Activated naive CD4-positive, alpha-beta T cell (primary cell): ENCODE measurements at places on chromosomes 12 and 14.

GRCh38 chr12:27237790-27238771 is 6.0 kb upstream of the STK38L start:
- DNase-seq = no peak

DNA sequence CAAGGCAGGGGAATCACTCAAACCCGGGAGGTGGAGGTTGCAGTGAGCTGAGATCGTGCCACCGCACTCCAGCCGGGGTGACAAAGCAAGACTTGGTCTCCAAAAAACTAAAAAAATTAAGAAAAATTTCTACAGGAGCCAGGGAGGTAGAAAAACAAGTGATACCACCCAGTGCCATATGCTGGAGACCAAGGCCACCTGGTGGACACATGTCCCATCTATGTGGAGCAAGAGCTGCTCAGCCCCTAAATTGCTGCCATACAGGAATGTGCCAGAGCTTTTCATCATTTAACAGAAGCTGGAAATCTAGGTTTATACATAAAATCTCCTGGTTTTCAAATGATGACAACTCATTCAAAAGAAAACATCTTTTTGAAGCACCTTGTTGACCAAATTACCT is 61.4 kb upstream of the ELK3 start:
- no peak for DNase-seq

GRCh38 chr12:48690436-48690835 is 8.4 kb upstream of the KANSL2 start:
- no peak for DNase-seq

DNA sequence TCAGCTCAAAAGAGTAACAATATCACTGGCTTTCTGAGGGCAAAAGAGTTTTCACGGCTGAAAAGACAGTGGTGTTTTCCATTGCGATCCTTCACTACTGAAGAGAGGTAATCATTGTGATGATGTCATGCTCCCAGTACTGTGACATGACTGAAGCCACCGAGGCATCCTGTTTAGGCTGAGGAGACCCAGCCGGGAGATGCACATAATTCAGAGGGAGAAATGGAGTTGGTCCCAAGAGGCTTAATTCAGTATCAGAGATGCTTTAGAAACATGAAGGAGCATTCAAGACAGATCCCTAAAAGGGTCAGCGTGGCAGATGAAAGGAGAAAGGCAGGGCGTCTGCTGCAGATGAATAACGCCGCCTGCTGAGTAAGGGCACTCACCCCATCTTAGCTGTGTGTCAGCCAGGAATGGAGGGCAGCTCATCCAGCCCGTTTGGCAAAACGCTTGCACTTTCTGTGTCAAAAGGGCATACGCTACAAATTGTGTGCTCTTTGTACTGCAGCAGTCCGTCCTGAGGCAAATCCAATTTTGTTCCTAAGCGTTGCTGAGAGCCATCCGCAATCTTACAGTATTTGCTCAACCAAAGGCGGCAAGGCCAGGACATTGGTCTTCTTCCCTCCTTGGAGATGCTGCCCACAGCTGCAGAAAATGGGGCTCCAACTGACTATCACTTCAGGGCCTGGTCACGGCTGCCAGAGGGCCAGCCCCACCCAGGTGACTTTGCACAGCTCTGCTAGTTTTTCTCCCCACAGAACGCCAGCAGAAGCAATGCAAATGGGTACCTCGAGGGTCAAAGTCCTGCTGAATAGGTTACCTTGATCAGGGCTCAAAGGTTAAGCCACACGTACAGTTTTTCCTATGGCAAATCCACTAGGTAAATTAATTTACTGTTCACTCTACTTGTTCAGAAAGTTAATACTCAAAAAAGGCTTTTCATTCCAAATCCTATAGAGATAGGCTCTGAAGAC is 23.5 kb downstream of the CCDC92 start:
- no peak for DNase-seq

DNA sequence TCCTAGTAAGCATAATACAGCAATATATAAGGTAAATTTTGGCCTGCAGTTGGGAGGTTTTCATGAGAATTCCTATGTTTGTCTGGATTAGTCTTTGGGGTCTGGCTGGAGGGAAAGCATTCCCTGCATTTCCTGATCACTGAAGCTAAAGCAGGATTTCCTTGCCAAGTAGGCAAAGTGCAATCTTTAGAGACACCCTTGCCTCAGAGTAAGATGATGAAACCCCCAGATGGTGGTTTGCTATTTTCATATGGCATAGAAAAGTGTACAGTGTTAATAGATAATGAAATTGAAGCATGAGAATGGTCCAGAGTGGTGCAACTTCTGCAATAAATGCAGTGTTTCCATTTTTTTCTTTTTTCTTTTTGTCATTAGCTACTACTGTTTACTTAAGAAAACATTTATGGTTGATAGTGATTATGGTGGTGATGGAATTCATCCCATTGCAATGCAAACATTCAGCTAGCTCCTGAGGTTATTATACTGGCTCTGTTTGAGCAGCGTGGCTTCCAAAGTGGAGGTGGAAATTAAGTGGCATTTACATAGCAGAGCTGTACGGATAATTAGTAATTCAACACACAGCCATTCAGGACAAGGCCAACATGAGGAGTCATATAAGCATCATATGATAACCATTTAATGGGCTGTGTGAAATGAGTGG is 276.3 kb downstream of the DUSP6 start:
- no peak for DNase-seq

DNA sequence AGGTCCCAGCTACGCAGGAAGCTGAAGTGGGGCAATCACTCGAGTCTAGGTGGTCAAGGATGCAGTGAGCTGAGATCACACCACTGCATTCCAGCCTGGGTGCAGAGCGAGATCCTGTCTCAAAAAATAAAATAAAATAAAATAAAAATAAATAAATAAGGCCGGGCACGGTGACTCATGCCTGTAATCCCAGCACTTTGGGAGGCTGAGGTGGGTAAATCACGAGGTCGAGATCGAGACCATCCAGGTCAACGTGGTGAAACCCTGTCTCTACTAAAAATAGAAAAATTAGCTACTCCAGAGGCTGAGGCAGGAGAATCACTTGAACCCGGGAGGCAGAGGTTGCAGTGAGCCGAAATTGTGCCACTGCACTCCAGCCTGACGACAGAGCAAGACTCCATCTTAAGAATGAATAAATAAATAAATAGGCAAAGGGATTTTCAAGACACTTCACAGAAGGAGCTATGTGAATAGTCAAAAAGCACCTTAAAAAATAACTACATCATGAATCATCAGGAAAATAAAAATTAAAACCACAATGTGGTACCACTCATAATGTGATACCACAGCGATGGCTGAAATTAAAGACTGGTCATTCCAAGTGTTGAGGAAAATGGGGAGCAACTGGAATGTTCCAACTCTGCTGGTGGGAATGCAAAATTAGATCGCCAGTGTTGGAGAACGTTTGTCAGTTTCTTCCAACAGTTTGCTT is 92.9 kb upstream of the TBX3 start:
- no peak for DNase-seq

- peak; percentile 17 for DNase-seq
Observed at GRCh38 chr14:91349481-91350074, 68.0 kb downstream of the CCDC88C start.

DNA sequence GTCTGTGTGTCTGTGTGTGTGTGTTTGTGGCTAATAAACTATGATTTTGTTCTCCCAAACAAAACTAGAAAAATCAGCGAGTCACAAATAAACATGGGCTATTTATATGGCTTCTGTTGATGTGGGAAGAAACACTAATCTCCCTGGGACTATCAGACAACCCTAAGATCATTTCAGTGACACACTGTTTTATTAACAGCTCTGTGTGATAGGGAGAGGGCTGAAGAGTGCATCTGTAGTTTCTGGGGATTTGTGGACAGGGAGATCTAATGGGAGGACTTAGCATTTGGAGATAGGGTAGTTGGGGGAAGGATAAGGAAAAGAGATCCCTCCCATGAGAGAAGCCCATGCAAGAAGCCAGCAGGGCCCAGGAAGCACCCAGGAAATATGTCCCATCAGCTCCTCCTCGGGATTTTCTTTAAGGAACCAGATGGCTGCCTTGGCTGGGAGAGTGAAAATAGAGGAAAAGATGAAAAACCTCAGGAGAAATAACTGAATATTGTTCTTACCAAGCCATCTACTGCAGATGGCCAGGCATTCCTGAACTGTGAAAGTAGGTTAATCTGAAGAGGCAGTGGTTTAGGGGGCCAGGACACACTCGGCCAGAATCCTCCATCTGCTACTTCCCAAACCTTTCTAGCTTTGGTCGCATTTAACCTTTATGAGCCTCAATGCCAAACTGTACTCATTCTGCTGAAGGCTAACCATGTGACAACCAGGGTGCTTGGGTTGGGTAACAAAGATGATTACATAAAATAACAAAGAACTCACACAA is 253.4 kb downstream of the BTG1 start:
- DNase-seq = no peak

- no peak for DNase-seq
Observed at GRCh38 chr14:41549821-41550607, 56.7 kb upstream of the LRFN5 start.

- DNase-seq = no peak
Observed at GRCh38 chr12:52847335-52848102, 1.3 kb downstream of the KRT78 start.

DNA sequence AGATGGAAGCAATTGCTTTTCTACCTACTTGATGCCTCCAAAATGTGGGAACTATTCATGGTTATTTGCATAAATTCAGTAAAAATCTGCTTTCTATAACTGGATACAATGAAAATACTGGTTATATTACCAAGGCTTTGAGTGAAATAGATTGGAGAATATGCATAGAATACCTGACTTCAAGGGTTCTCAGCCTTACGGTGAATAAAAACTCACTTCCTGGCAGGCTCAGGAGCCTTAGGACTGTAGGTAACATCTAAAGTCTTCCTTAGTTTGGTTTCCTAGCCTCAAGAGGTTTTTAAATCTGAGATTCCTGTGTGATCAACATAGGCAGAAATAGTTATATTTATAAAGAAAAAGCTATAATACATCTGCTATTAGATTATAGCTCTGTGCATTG is 158.6 kb downstream of the SLC41A2 start:
- no peak for DNase-seq

GRCh38 chr12:32273712-32274111 is 125.6 kb upstream of the FGD4 start:
- peak; percentile 3 for DNase-seq

DNA sequence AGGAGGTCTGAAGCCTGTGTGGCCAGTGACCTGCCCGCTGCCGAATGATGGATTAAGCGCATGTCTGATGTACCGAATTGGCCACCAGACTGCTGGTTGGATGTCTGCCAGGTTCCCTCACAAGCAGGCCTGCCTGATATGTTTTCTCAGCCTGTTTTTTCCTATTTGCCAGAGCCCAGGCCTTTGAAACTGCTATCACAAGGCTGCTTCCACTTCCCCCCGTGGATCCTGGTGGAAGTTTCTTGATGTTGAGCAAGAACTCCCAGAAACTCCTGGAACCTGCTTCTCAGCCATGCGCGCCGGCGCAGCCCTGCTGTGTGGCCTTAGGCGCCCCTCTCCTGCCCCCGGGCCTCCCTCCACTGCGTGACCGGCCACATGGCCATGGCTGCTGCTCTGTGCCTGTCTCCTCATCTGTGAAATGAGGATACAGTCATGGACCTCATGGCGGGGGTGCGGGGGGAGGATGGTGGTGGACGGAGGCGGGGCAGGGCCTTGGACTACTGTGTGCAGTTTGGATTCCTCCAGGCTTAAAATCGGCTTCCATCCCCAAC is 56.6 kb downstream of the CALM1 start:
- no peak for DNase-seq

DNA sequence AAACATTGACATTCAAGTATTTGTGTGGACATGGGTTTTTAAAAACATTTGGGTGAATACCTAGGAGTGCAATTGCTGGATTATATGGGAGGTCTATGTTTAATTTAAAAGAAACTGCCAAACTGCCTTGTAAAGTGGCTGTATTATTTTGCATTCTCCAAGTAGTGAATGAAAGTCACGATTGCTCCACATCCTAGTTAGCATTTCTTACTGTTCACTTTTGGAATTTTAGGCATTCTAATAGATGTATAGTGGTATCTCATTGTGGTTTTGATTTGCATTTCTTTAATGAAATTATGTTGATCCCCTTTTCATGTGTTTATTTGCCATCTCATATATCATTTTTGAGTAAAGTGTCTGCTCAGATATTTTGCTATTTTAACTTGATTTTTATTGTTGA is 159.5 kb downstream of the FOXG1 start:
- DNase-seq = no peak

DNA sequence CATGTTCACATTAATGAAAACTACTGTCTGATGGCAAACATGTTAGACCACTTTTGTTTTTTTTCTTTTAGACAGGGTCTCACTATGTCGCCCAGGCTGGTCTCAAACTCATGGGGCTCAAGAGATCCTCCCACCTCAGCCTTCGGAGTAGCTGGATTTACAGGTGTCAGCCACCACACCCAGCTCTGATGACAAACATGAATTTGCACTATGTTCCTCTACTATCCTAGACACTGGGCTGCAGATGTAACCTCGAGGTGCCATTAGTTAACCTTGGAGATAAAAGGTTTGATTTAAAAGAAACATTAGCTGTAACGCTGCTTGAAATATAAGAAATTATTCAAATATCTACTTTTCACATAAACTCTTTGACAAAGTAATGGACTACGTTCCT is 8.1 kb downstream of the VPS37B start:
- DNase-seq = no peak

DNA sequence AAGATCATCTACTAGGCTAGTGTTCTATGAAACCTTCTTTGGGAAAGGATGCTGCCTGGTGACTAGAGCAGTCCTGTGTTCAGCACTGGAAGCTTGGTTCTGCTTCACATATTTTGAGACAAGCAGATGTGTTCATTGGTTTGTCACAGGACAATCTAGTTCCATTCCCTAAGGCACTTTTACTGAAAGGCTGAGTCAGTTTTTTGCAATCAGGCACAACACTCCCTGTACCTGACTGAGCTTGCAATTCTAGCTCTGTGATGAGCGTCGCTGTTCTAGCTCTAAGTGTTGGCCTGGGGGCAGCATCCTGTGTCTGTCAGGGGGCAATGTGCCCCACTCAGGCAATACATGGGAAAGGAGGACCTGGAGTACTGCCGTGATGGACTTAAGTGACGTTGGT is 144.4 kb downstream of the CAND1 start:
- DNase-seq = no peak

DNA sequence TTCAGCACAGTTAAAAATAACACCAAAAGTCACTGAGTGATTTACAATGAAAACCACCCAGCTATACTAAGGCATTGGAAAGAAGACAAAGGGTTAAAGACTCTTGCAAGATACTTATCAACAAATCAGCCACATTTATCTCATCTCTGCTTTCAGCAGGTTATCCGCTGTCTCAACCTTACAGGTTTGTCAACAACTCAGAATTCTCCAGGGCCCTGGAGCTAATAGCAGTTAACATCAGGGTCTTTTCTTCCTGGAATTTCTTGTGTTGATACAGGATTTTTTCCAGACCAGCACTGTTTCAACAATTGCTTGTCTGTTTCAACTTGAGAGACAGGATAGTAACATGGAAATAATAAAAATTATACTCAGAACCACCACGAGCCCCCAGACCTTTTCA is 3.5 kb downstream of the PKP2 start:
- no peak for DNase-seq

GRCh38 chr12:121009741-121010140 is 6.5 kb downstream of the C12orf43 start:
- DNase-seq = no peak
